Activated CD4-positive, CD25-positive, alpha-beta regulatory T cell treated with anti-CD3 and anti-CD28 coated beads, Interleukin-2, amount 50 U/mL, for 72 hours (primary cell): ENCODE measurements at places on chromosomes 2 and 18.

DNA sequence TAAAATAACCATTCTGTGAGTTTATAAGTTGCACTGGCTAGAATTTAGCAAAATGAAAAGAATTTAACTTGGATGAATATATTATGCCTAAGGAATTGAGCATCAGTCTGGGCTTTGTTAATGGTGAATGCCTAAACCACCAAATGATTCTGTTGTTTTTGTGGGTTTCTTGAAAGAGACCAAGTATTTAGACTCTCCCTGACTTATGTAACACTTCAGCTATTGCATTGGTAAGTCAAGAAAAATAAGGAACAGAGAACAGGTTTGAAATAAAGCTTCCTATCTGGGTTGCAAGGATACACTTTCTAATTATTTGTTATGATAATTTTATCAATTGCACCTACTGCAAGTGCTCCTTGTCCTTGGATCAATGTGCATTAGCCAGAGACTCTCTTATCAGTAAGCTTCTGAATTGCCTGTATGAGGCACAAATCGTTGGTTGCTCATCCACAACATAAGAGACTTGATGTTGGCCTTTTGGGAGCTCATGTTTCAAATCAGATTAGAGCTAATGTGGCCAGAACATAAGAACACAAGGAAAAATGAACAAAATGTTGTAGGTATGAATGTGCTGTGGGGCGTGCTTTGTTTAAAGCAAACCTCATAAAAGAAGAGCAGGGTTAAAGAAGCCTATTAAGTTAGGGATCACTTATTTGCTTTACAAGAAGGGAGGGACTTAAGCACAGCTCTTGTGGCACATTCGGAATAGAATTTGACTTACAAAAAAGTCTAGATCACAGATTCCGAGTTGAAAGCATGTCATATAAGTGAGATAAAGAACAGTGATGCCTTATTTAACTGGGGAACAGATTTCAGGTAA is 37.2 kb downstream of the PRKCE start:
- DNase-seq = no peak

DNA sequence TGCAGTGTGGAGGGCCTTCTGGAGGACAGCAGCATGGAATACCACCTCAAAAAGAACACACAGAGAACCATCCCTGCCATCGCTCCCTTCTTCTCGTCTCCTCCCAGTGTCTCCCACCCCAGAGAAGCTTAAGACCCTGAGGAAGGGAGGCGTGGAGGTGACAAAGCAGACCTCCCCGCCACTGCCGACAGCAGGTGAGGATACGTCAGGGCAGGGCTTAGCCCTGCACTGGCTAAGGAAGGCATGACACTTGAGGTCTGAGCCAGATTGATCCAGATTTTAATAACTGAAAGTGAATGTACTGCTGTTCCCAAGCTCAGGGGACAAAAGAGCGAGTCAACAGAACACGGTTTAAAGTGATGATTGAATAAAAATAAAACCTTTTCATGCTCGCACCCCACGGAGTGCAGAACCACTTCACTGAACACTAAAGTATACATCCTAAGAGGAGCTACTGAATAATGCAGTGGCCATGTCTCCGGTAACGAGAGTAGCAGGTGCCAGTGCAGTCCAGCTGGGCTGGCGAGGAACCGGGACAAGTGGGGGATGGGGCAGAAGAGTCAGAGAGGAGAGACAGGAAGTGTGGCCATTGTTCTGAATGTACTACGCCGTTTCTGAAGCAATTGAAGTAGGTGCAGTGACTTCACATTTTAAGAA is 391.0 kb downstream of the CDH2 start:
- DNase-seq = no peak

GRCh38 chr2:224209555-224210285 is 170.6 kb upstream of the SERPINE2 start:
- DNase-seq = no peak

DNA sequence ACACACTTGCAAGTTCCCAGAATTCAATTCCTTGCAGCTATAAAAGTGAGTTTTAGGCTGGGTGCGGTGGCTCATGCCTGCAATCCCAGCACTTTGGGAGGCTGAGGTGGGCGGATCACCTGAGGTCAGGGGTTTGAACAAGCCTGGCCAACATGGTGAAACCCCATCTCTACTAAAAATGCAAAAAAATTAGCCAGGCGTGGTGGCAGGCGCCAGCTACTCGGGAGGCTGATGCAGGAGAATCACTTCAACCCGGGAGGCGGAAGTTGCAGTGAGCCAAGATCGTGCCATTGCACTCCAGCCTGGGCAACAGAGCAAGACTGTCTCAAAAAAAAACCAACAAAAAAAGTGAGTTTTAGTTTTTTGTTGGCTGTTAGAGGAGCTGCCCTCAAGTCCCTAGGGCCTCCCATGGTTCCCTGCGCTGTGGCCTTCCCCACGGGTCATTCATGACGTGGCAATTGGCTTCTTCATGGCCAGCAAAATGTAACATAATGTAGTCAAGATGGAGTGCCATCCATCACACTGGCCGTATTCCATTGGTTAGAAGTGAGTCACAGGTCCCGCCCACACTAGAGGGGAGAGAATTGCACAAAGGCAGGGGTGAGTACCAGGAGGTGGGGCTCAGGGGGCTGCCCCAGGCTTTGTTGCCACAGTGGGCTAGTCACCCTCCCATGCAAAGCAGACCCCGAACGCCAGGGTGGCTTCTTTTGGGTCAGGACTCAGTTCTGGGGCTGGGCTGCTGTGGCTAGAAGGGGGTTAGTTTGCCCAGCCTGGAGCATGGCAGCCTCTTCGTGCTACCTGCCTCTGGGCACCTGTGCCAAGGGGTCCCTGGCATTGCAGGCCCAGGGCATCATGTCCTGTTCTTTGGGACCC is 37.7 kb upstream of the INHBB start:
- DNase-seq = no peak

DNA sequence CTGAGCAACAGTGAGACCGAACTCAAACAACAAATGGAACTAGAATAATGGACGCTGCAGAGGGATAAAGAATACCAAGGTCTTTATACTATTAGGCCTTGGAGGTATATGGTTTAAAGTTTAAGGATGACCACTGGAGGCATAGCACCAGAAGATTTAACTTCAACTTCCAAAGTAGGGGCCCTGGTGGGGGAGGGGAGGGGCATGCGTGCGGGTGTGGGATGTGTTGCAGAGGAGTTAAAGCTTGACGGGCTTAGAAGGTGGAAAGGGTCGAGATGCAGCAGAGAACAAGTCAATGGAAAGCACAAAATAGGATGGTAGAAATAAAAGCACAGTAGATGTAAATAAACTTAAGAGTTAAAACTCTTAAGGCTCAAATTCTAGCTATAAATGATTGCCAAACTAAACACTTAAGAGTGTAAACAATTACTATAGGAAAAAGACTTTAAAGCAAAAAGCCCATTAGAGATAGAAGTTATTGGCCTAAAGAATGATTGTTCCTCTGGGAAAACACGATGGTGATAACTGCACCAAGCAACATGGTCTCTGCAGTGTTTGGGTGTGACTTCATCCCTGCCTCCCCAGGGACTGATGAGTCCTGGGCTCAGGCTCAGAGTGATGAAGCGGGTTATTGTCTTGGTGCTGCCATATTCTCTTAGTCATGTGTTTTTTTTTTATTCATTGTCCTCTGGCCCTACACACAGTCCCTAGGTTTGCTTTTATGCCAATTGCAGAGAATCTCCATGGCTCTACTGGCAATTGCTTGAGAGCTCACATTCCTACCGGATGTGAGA is 13.0 kb downstream of the RRM2 start:
- DNase-seq = no peak

GRCh38 chr18:54147439-54147838 is 77.0 kb downstream of the MBD2 start:
- no peak for DNase-seq

DNA sequence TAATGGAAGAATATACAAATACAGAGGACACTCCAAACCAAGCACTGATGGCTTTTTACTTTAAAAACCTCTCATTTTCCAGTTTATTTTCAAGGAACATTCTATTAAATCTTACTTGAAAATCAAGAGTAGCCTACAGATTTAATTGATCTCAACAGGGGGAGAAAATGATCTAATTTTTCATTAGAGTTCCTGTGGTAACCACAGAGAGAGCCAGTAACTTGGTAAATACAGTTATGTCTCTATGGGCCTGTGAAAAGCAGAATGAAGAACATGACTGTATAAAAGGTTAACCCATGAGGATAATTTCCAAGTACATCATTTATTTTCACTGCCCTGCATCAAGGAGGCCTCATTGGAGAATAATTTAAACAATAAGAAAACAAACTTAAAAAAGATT is 39.8 kb upstream of the ITPRID2 start:
- DNase-seq = no peak

DNA sequence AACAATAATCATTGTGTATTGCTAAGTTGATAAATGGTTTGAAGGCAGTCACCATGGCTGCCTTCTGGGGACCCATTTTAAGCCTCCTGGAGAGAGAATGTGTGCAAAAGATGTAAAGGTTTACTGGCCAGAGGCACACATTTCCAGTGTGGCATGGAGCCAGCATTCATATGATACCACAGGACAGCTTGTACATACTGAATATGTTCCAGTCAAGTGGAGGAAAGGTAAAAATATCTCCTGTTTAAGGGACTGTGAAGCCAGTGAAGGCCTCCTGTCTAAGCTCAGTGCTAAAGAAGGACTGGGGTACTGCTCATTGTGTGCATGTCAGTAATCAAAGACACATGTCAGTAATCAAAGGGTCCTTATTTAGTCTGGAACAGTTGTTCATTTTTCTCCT is 119.2 kb downstream of the BABAM2 start:
- no peak for DNase-seq

- no peak for DNase-seq
Observed at GRCh38 chr2:71704688-71705087, 251.3 kb downstream of the DYSF start.
